ENCODE measurements at places on chromosomes 7 and 10.

DNA sequence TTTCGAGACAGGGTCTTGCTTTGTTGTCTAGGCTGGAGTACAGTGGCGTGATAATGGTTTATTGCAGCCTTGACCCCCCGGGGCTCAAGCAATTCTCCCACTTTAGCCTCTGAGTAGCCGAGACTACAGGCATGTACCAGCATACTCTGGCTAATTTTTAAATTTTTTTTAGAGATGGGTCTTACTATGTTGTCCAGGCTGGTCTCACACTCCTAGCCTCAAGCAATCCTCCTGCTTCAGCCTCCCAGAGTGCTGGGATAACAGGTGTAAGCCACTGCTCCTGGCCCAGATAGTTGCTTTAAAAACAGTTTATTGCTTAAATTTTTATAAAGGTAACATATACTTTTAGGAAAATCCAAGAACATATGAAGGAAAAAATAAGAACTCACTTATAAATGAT, 26.3 kb downstream of the NEURL1 start:
- DNase-seq, result no peak

- DNase-seq, result no peak
Measured at GRCh38 chr10:49008091-49008490, 68.5 kb upstream of the LRRC18 start.

- no peak for DNase-seq
Measured at GRCh38 chr10:96667401-96667800, 52.9 kb downstream of the PIK3AP1 start.

GRCh38 chr10:11144626-11145494, 127.2 kb downstream of the CELF2 start:
- no peak for DNase-seq

DNA sequence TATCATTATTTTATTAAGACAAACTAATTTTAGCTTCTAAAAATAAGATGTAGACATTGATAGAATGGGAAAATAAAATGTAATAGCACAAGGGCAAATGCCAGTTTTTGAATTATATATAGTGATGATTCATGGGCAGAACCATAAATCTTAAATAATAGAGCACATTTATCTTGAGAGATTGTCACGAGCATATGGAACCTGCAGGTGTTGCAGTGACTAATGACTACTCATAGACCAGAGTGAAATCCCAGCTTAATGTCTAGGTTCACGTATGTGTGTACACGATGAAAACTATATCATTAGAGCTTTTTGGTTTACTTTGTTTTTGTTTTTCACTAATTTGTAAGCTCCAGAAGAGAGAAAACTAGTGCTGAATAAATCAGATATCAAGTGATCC, 150.2 kb upstream of the CACNA2D1 start:
- no peak for DNase-seq

GRCh38 chr10:80567292-80567691, 29.6 kb downstream of the SH2D4B start:
- DNase-seq, result no peak

- DNase-seq, result no peak
Measured at GRCh38 chr7:80385508-80385907, 126.4 kb downstream of the GNAT3 start.

DNA sequence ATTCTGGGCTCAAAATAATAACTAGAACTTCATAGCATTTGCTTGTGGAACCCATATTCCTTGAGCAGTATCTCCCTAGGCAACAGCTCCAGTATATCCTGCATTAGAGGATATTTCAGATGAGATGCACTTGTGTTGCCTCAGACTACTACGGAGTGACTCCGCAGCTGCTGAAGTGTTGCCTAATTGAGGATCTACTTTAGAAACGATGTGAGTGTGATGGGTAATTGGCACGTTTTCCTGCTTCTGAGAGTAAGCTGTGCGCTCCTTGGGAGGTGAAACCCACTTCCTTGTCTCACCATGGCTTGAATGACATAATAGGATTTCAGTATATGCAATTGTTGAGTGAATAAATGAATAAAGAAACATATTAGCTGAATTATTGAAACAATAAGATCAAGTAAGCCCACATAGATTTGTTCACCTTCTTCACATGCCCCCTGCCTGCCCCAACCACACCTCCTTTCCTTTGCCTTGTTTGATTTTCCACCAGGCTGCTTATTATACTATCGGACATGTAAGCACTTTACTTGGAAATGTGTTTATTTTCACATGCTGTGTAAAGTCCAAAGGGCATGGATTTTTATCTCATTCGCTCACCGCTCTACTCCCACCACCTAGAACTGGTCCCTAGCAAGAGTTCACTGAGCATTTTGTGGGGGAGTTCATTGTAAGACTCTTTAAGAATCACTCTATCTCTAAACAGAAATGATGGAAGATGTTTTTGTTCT, 303.8 kb downstream of the KCNMA1 start:
- DNase-seq, result no peak

- no peak for DNase-seq
Measured at GRCh38 chr10:71667387-71667752, 52.2 kb downstream of the C10orf105 start.

DNA sequence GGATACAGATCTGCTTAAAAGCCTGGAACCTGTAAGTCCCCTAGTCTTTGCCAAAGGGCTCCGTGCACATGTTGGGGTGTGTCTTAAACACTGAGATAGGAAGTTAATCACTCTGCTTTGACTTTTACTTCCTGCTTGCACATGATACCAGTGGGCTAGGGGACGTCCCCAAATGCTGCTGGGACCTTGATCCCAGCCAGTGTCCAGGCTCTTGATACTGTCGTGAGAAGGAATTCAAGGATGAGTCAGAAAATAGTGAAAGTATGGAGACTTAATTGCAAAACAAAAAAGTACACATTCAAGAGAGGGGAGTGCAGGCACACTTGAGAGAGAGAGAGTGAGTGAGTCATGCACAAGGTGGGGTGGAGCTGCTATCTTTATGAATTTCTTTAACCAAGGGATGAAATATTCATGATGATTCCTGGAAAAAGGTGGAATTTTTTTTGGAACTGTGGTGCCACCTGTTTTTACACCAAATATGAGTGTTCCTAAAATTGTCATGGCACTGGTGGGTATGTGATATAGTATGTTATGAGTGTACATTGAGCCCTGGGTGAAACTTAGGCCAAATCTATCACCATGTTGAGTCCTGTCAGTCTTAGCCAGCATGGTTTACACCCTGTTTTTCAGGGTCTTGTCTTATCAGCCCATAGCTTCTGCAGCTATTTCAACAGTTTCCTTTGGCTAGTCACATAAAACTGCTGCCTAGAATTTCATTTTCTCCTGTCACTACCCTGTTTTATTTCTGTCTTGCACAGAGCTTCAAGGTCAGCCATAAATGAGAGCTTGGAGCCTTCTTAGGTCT, 88.3 kb upstream of the CYP26C1 start:
- DNase-seq, result no peak

GRCh38 chr7:68688416-68689086, 909.7 kb upstream of the AUTS2 start:
- DNase-seq, result no peak

- no peak for DNase-seq
Measured at GRCh38 chr7:66609176-66609575, 19.5 kb upstream of the KCTD7 start.

DNA sequence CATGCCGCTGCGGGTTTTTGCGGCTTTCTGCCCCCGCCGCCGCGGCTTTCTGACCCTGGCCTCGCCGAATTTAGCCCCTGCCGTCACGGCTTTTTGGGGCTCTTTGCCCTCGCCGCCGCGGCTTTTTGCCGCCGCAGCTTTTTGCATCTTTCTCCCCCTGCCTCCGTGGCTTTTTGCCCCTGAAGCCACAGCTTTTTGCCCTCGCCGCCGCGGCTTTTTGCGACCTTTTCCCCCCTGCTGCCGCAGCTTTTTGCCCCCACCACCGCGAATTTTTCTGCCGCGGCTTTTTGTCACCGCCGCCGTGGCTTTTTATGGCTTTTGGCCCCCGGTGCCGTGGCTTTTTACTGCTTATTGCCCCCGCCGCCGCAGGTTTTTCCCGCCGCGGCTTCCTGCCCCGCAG, 636.5 kb downstream of the ZNF716 start:
- no peak for DNase-seq

- DNase-seq, result no peak
Measured at GRCh38 chr10:50607356-50607925, 16.3 kb downstream of the SGMS1 start.

GRCh38 chr7:46814516-46815250, 767.2 kb downstream of the TNS3 start:
- DNase-seq, result no peak

DNA sequence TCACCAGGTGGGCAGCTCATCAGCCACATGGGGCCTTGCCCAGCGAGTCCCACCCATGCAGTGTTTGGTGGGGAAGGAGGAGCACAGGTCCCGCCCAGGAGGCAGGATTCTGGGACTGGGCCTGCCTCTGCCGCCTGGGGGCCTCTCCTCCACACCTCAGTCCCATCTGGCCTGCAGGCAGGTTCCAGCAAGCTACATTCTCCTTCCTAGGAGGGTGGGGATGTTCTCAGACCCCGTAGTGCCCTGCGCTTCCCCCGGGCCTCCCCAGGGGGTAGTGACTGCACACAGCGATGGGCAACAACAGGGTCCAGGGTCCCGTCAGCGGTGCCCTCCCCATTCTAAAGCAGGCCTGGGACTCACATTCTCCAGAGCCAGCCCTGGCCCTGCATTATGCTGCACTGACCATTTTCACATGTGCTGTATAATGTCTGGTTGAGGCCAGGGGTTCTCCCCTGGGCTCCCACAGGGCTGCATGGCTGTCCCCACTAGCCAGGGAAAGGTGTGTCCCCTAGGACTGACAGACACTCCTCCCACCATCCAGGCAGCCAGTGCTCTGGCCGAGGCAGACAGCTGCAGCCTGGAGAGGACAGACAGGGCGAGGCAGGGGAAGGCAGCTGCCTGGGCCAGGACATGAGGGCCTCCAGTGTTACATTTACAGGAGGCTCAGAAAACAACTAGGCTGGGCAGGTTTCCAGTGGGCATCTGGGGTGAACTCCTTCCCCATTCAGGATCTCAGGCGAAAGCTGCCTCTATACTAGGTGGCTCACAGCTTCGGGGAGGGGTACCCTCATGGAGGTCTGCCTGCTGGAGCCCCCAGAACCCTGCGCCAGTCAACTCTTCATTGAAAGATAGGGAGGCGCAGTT, 9.3 kb downstream of the RASGEF1A start:
- DNase-seq, result no peak

GRCh38 chr10:132910186-132910880, 32.0 kb downstream of the CFAP46 start:
- DNase-seq, result no peak

- no peak for DNase-seq
Measured at GRCh38 chr10:119191881-119192280, 13.3 kb upstream of the PRDX3 start.

- no peak for DNase-seq
Measured at GRCh38 chr10:99631496-99631895, 11.3 kb upstream of the SLC25A28 start.

- no peak for DNase-seq
Measured at GRCh38 chr10:70557876-70558275, 44.7 kb downstream of the PRF1 start.

GRCh38 chr7:130452951-130453350, 12.1 kb upstream of the CEP41 start:
- DNase-seq, result no peak

DNA sequence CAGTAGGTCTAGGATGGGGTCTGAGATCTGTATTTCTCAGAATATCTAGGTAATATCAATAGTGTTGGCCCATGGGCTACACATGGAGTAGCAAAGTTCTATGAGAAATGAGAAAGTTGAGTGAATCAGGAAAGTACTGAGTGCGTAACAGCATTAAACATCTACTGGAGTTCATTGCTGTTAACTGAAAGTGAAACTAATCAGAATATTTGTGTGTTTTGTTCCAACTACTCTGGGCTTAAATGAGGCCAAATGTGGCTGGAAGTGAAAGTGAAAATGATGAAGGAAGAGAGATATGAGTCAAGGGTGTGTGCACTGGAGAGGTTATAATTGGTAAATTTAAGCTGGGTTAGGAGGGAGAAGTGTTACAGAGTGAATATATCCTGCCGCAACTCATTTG, 46.5 kb downstream of the TMEM106B start:
- no peak for DNase-seq

DNA sequence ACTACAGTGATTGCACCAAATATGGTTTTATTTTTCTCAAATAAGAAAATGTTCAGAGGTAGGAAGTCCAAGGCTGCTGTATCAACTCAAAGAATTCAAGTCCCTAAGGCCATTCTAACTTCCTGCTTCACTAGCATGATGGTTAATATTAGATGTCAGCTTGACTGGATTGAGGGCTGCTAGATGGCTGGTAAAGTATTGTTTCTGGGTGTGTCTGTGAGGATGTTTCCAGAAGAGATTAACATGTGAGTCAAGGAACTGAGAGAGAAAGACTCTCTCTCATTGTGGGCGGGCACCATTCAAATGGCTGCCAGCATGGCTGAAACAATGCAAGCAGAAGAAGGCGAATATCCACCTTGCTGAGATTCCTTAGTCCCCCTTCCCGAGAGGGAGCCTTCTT, 77.4 kb upstream of the NRBF2 start:
- DNase-seq, result no peak

DNA sequence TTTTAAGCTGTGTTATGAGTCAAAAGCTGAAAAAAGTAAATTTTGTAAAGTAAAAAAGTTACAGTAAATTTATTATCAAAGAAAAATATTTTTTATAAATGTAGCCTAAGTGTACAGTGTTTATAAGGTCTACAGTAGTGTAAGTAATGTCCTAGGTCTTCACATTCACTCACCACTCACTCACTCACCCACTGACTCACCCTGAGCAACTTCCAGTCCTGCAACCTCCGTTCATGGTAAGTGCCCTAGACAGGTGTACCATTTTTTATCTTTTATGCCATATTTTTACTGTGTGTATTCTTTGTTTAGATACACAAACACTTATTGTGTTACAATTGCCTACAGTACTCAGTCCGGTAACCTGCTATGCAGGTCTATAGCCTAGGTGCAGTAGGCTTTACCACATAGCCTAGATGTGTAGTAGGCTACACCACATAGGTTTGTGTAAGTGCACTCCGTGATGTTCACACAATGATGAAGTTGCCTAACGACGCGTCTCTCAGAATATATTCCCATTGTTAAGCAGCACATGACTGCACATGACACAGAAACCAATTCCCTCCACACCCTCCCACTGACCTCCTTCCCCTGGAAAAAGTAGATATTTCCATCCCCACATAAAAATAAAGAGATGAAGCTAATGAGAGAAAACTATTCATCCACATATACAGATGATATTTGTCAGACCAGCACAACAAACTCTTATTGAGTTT, 44.8 kb upstream of the FGL2 start:
- DNase-seq, result no peak

GRCh38 chr10:60349426-60349825, 40.2 kb downstream of the ANK3 start:
- no peak for DNase-seq

GRCh38 chr7:47258798-47259197, 323.1 kb downstream of the TNS3 start:
- no peak for DNase-seq

- no peak for DNase-seq
Measured at GRCh38 chr10:14661818-14662217, 112.9 kb downstream of the FAM107B start.

Data from activated CD8-positive, alpha-beta memory T cell treated with anti-CD3 and anti-CD28 coated beads for 1 hour (primary cell).